Non-pigmented ciliary epithelial cell (primary cell): ENCODE measurements at places on chromosomes 2 and 18.

DNA sequence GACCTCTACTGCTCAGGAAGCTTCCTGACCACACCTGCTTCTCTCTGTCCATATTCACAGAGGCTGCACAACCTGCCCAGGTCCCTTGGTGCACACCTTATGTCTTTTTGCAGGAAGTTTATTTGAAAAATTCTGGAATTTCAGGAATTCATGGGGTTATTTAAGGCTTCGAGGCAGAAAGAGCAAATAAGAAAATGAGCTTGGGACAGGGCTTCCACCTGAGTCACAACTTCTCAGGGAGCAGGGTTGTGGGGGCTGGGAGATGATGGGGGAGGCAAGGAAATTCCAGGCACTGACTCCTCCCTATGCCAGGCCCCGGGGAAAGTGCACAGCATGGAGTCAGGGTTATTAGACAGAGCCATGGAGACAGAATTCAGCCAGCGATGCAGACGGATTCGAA is 57.7 kb downstream of the INHBB start:
- DNase-seq = no peak

DNA sequence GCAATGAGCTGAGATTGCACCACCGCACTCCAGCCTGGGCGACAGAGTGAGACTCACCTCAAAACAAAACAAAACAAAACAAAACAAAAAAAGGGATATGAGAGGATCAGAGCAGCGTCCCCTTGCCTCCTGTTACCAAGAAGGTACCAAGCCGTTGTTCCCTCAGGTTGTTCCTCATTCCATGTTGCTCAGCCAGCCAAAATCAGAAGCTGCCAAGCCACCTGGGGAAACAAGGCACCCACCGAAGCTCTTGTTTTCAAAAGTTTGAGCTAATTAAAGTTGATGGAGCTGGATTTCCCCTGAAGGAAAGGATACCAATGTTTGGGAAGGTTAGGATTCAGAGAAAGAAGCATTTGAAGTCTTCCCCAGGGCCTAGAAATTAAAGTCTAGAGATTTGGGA is 21.8 kb upstream of the STEAP3 start:
- no peak for DNase-seq

DNA sequence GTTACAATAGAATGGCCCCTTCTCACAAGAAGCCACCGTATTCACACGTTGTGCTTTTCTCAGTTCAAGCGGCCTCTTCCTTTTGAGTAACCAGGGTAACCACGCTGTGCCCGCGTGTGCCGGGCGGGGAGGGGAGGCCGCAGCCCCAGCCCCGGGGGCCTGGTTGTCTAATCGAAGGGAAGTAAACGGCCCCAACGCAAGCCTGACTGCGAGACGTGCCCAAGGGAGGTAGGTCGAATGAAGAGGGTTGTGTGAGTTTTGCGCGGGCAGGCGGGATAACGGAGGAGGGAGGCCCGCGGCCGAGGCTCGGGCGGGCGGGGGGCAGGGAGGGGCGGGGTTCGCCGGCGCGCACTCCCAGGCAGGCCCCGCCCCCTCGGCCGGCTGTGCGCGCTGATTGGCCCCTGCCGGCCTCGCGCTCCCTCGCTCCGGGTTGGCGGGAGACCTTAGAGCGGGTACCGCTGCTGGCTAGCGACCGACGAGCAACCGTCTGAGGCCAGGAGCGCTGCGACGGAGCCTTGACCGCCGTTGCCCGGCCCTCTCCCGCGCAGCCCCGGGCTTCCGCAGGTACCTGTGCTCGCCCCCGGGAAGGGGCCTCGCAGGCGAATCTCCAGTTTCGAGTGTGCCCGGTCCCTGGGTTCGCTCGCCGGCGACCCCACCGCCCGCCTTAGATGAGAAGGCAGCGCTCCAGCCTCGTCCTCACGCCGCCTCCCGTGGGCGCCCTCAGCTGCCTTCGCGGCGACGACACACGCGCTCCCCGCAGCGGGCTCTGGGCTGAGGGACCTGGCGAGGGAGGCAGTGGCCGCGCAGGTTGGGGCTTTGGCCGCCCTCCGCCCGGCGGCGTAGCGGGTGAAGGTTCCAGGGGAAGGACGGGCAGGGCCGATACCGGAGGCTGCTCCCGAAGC is at the start of gene SPDYA:
Gene SPDYA, plus strand, starts transcription at position 451 of the 902 bp plus-strand sequence. CDS start 5,181 bp downstream, outside the sequence.
- DNase-seq = no peak

GRCh38 chr2:241356871-241357260 is 781 bp downstream of the FARP2 start:
- DNase-seq = no peak

DNA sequence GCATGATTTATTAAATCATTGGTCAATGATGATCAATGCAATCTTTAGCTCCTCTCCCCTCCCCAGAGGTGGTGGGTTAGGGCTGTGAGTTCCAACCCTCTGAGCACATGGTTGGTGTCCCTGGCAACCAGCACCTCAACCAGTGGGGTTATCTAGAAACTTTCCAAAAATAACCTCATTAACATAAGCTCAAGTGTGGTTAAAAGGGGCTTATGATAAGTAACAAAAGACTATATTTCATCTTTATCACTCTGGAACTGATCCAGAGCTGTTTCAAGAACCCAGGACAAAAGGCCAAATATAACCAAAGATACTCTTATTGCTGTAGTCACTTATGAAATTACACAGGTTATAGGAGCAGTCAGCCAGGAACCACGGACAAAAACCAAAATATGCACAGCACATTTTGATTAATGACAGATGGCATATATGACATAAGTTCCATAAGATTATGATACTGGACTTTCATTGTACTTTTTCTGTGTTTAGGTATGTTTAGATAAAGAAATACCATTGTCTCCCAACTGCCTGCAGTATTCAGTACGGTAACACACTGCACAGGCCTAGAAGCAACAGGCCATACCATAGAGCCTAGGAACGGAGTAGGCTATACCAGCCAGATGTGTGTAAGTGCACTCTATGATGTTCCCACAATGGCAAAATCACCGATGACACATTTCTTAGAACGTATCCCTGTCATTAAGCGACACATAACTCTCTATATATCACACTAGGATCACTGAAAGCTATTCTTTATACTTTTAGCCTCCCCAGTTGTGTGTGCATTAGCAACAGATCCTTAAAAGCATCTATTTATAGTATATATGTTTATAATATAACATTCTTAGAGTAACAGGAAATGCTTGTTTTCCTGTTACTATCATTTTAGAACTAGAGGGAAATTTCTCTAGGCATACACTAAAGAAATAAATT is 31.9 kb downstream of the KIDINS220 start:
- DNase-seq = no peak

- DNase-seq = no peak
Measured at GRCh38 chr2:172215172-172215935, 112.7 kb upstream of the DLX2 start.

DNA sequence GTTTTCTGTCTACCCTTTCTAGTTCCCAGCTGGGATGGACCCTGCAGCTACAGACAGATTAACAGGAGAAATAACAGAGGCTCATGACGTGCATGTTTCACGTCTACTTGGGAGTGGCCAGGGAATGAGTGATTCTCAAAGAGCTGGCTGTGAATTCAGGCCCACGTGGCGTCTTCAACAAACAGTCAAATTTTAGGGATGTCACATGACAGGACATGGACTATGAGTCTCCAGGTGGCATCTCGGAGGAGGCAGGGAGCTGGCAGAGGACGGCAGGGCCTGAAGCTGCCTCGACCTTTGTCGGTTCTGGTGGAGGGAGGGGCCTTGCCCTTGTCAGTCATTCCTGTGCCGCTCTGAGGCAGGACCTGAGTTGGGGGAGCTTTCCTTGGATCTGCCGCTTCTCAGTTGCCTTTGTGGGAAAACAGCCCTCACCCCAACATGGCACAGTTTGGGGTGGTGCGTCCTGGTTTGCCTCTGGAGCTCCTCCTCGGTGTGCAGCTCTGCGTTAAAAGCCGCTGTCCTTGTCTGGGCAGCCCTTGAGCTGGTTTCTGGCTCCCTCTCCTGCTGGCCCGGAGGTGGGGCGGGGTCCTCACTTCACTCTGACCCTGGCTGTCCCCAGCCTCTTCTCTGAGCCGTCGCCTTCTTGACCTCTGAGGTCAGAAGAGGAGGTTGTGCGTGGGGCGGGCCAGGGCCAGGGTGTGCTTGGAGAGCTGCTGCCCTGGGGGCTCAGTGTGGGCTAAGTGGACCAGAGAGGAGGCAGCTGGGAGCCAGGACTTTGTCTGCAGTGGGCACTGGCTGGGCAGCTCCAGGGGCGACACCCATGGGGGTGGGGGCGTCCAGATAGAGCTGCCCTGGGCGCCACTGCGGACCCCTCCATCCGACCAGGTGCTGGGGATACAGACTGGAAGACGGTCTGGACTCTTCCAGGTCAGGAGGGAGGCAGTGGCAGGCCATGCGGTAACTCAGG is 12.1 kb upstream of the GAL3ST2 start:
- no peak for DNase-seq

GRCh38 chr2:218003981-218004419 is 1.2 kb upstream of the TNS1 start:
- DNase-seq = no peak

- DNase-seq = no peak
Measured at GRCh38 chr2:177296040-177296439, 31.5 kb upstream of the NFE2L2 start.

GRCh38 chr2:176189681-176190641 is 1.5 kb downstream of the HOXD1 start:
- no peak for DNase-seq

GRCh38 chr2:31812051-31812798 is 198.6 kb downstream of the MEMO1 start:
- no peak for DNase-seq

DNA sequence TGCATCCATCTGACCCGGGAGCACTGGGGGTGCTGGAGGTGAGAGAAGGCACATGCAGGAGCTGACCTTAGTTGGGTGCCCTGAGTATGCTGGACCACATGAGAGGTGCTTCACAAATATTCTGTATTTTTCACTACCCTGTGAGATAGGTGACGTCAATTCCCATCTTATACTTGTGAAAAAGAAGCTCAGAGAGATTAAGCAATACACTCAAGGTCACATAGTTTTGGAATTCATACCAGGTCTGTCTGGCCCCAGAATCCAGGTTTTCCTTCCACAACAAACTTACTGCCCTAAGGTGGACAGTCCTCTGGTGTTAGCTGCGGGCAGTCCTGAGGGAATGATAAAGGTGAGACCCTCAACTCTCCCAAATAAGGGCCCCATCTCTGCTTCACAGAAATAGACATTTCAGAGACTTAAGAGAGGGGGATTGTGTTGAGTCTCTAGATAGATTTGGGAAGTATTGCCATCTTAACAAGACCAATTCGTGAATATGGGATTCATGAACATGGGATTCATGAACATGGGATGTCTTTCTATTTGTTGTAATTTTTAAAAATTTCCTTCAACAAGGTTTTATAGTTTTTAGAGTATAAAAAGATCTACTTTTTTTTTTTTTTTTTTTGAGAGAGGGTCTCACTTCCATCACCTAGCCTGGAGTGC is 64.0 kb upstream of the SMAD7 start:
- DNase-seq = no peak

DNA sequence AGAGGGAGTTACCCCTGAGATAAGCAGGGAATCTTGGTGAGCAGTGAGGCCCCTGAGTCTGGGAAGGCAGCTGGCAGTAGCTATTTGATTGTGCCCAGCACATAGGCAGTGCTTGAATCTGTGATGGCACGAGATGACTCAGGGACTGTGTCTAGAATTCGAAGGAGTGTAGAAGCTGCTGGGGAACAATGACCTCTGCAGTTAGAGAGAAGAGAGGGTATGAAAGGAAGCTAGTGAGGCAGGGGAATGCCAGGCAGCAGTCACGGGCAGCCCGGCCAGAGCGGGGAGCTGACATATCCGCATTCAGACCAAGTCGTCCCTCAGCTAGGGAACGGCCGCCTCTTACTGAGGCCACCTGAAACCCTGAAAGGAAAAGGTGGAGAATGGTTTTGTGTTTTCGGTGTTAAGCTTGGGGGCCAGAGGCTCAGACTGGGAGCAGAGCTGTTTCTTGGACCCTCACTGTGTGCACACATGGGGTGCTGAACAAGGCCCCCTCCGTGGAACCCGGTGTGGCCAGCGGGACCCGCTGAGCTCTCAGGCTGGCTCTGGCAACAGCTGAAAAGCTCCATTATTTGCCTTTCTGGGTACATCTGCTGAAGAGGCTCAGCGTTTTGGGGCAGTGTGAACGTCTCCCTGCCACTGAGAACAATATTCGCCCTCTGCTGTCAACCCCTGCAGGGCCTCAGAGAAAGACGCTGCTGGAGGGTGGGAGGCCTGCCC is 32.9 kb downstream of the ARHGEF4 start:
- no peak for DNase-seq

- DNase-seq = no peak
Measured at GRCh38 chr2:71256421-71256820, 29.5 kb upstream of the PAIP2B start.

GRCh38 chr2:170895023-170895757 is 33.9 kb upstream of the GORASP2 start:
- no peak for DNase-seq

- no peak for DNase-seq
Measured at GRCh38 chr2:66775730-66776422, 341.0 kb downstream of the MEIS1 start.

- DNase-seq = peak; percentile 68
Measured at GRCh38 chr2:8090748-8091700, 590.8 kb upstream of the ID2 start.

DNA sequence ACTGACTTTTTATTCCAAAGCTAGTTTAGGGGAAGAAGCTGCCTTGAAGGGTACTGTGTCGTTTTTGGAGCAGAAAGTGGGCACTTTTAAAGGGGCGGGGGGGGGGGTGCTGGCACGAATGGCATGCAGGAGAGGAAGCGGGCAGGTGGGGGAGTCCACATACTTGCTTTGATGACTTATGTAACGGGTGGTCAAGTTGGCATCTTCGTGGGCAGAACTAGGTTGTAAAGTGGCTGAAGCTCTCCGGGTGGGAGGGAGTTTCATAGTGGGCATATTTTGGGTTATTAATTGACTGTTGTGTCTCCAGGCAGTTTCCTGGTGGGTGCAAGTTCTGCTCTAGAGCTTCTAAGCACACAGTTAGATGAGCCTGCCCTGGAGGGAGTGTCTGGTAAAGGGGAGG is 19.9 kb downstream of the PCARE start:
- DNase-seq = no peak

GRCh38 chr2:148022351-148022750 is 1.5 kb downstream of the MBD5 start:
- DNase-seq = no peak

DNA sequence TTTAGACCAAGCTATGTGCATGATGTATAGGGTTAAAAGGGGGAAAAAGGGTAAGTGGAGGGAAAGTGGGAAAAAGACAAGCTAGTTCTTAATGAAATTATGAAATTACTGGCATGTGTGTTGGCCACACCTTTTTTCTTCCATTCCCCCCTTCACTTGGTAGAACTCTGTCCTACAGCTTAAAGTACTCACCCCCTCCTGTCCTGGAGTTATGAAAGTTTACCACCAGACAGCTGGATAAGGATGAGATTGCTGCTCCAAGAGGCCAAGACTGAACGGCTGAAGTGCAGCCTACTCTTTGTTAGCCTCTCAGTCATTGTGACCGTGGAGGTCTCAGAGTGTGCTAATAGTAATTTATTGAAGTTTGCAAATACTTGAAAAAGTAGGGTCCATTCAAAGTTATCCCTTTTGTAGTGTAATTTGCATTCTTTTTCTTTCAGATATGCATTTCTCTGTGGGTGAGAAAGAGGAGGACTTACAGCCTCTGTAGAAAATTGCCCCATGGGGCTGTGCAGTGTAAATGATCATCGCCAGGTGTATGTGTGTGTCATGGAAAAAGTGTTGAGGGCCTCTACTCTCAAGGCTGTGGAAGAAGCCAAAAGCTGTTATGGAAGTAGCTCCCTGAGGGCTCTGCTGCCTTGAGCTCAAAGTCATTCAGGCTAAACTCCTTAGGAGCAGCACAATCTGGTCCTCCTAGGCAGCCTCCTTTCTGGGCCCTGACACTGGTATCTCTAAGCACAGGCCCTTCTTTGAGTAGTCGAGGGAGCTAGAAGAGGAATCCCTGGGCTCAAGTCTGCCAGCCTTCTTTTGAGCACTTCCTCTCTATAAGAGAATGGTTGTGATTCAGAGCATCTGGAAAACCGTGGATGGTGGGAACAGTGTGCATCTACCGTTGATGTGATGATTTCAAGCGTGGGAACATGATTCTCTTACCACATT is 46.2 kb downstream of the LHCGR start:
- DNase-seq = no peak
